ENCODE measurements at places on chromosomes 7 and 10. TPM values are rescaled to one million over a fixed set of nuclear protein-coding genes. Genes with fewer than 3 reads are reported as not detected.
A peak's percentile ranks its signal among the peaks of the same experiment; 100 is the strongest.

DNA sequence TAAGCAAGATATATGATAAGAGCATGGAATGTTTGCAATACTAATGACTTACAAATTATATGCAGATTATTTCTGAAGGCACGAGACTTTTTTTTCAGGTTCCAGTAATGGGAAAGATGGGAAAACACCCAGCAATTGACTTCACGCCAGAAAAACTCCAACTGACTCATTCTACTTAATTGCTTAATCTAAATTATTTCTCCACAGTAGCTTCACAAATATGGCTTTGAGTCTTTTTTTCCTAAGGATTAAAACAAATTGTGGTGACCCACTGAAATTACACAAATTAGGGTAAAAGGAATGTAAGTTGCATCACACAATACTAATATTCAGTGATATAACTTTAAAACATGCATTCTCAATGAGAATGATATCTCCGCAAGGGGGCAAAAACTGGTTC lies 138.7 kb downstream of the GNAI1 start:
- no peak for DNase-seq
- H3K27me3 ChIP-seq: no peaks in the 10 kb centered on the region
- no peak overlapping the region for H3K4me3 ChIP-seq

- no peaks in the 10 kb centered on the region for H3K36me3 ChIP-seq
- H3K4me3 ChIP-seq: no peak overlapping the region
- no peaks in the 10 kb centered on the region for H3K27me3 ChIP-seq
- no peak overlapping the region for H3K27ac ChIP-seq
- no peaks in the 10 kb centered on the region for H3K4me1 ChIP-seq
- DNase-seq: no peak
These were observed 141.8 kb downstream of the POLR1F start for GRCh38 chr7:19567011-19567410.

GRCh38 chr7:27295236-27295635 lies 52.6 kb downstream of the EVX1 start:
- H3K36me3 ChIP-seq: no peaks in the 10 kb centered on the region
- no peak for DNase-seq
- H3K4me3 ChIP-seq: no peak overlapping the region
- peaks cover 6% of the 10 kb centered on the region for H3K27me3 ChIP-seq
- H3K4me1 ChIP-seq: no peaks in the 10 kb centered on the region

- H3K4me3 ChIP-seq: no peak overlapping the region
- H3K4me1 ChIP-seq: no peaks in the 10 kb centered on the region
- H3K27ac ChIP-seq: no peak overlapping the region
These were observed 142.5 kb upstream of the TNS3 start for GRCh38 chr7:47724335-47724982.

TCTN3 gene
- 26.3 TPM for total RNA-seq

GRCh38 chr10:14926061-14926470 lies 27.8 kb downstream of the DCLRE1C start:
- DNase-seq: no peak
- no peaks in the 10 kb centered on the region for H3K4me1 ChIP-seq
- H3K4me3 ChIP-seq: no peak overlapping the region
- H3K36me3 ChIP-seq: peaks cover 45% of the 10 kb centered on the region

HABP2 gene
- not detected for total RNA-seq

GRCh38 chr7:146575903-146576302 lies 459.3 kb downstream of the CNTNAP2 start:
- no peaks in the 10 kb centered on the region for H3K27me3 ChIP-seq
- H3K27ac ChIP-seq: no peak overlapping the region
- no peak overlapping the region for H3K4me3 ChIP-seq
- no peaks in the 10 kb centered on the region for H3K36me3 ChIP-seq

ATRNL1 gene
- total RNA-seq: 0.12 TPM

DNA sequence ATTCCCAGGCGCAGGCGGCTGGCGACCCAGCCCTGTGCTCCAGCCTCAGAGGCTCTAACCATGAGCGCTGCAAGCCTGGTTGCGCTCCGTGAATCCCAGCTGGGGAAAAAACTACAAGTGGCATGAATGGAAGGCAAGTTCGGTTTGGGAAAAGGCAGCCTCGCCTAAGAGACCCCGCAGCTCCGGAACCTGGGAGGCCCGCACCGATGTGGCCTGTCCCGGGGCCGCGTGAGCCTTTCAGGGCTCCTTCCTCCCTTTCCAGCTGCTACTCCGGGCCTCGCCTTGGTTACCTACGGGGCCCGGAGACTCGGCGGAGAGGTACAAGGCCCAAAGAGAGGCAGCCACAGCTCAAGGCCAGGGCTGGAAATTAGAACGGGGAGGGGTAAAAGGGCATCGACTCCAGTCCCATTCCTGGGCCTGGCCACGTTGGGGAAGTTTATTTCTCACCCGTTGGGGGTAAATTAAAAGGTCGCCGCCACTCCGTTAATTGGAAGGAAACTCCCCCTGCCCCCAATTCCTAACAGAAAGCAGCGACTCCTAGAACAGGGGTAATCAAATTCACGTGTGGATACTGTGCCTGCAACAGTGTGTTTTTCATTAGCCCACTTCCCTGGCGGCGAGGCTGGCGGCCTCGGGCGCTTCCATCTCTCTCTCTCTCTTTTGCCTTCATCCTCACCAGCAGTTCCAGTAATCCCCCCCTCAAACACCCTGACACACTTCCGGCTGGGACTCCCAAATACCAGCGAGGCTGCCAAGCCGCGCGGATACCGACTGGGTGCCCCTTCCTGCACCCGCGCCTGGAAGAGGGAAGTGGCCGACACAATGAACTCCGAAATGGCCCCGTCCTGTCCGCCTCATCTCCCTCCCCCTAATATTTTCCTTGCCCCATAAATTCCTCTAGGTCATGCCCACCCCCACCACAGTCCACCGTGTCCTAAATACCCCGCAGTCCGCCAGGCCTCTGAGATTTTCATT lies 1.5 kb upstream of the HOXA9 start:
- peak overlapping the region; percentile 16 for H3K27ac ChIP-seq
- no peak for DNase-seq
- peaks cover 27% of the 10 kb centered on the region for H3K4me1 ChIP-seq
- peak overlapping the region; percentile 47 for H3K4me3 ChIP-seq
